ENCODE measurements at places on chromosomes 2 and 18.

- no peak for DNase-seq
Measured at GRCh38 chr2:112768432-112768831, 4.0 kb upstream of the CKAP2L start.

DNA sequence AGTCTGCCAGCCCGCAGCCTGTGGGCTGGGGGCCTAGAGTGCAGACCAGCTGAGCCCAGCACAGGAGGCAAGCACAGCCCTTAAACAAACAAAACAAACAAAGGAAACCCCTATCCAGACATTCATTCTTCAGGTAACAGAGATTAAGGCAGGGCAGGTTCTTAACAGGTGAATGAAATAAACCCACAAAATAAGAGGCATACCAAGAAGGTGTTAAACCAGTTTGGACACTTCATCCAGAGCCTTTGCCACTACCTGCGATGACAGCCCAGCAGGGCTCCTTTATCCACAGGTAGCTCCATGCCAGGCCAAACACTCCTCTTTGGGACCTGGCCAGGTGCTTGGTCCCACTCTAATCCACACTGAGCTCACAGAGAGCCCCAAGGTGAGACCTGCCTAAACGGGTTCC is 209.7 kb upstream of the SIX2 start:
- DNase-seq, result no peak

- no peak for DNase-seq
Measured at GRCh38 chr2:140641163-140641562, 1489.7 kb downstream of the LRP1B start.

GRCh38 chr18:59353079-59353680 is 5.9 kb downstream of the LMAN1 start:
- no peak for DNase-seq

GRCh38 chr2:58739033-58739432 is 497.9 kb upstream of the FANCL start:
- no peak for DNase-seq

GRCh38 chr2:121907928-121908327 is 152.5 kb downstream of the TSN start:
- DNase-seq, result no peak

- no peak for DNase-seq
Measured at GRCh38 chr2:7030810-7031209, 113.6 kb downstream of the RNF144A start.

- no peak for DNase-seq
Measured at GRCh38 chr2:67295851-67296250, 101.3 kb upstream of the ETAA1 start.

DNA sequence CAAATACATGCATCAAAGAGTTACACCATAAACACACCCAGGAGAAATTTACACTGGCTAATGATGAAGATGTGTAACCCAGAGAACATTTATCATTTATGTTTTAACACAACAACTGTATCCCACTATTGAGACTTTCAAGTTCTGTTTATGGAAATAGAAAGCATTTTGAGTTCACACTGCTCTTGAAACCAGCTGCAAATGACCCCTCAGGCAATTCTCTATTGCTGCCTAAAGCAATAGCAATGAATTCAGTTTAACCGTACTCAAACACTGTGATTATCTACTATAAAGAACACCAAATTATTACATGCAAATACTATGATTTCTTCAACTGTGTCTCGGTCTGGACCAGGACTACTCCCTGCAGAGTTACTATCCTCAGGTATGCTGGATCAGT is 452.7 kb upstream of the NRXN1 start:
- DNase-seq, result no peak

DNA sequence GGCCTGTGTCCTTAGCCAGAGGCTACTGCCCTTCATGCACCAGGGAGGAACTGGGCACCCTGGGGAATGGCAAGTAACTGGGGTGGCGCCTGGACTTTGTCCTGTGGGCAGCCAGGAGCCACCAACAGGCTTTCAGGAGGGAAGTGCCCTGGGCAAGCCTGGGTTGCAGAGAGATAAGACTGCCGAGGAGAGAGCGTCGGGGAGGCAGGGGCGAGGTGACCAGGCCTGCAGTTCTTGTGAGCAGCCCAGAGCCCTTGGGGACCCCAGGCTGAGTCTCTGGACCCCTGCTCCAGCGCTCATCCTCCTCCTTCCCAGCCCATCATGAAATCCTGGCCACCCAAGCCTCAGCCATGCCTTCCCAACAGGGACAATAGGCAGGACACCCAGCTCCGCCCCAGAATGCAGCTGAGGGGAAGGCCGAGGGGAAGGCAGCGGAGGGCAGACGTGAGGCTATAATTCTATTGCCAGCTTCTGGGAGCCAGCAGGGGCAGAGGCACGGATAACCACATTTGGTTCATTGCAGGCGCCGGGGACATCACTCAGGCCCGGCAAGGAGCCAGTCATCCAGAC is 25.1 kb downstream of the ADRA2B start:
- DNase-seq, result no peak
